Activated CD4-positive, alpha-beta T cell treated with anti-CD3 and anti-CD28 coated beads, Interleukin-2, Interleukin-4, amounts not matched to agents 100 ng/mL and 50 ng/mL, durations not matched to agents 16 hours and 8 hours (primary cell): ENCODE measurements at places on chromosomes 1 and 21.

GRCh38 chr1:168894397-168894903 is 165.4 kb upstream of the DPT start:
- DNase-seq, result no peak

GRCh38 chr1:160795951-160796383 is at the start of gene LY9:
Gene LY9 (plus strand): TSS chr1:160796174. CDS start chr1:160796188, 14 bp downstream.
- peak; percentile 92 for DNase-seq

- DNase-seq, result no peak
Measured at GRCh38 chr1:108799001-108799400, 52.5 kb downstream of the STXBP3 start.

DNA sequence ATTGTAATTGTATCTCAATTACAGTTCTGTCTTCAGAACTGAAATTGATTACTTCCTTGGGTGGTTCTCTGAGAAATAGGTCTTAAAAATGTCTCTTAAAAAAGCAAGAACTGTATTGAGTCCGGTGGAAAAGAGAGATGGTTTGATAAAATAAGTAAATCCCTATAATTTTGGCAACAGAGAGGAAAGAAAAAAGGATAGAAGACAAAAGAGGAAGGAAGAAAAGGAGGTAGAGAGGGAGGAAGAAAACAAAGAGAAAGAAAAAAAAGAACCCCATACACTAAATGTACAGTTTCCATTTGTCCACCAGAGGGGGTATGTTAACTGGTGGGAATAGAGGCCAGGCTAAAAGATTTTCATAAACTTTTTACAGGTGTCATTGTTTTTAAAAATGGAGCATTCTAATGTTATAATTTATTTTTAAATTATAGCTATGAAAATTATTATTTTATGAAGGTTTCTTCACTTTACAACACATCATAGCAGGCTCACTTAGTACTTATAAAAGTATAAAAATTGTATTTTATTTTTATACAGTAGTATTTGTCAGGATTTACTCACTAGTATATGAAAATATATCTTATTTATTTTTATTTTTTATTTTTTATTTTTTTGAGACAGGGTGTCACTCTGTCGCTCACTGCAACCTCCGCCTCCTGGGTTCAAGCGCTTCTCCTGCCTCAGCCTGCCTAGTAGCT is 2.1 kb upstream of the UBE2T start:
- peak; percentile 66 for DNase-seq

DNA sequence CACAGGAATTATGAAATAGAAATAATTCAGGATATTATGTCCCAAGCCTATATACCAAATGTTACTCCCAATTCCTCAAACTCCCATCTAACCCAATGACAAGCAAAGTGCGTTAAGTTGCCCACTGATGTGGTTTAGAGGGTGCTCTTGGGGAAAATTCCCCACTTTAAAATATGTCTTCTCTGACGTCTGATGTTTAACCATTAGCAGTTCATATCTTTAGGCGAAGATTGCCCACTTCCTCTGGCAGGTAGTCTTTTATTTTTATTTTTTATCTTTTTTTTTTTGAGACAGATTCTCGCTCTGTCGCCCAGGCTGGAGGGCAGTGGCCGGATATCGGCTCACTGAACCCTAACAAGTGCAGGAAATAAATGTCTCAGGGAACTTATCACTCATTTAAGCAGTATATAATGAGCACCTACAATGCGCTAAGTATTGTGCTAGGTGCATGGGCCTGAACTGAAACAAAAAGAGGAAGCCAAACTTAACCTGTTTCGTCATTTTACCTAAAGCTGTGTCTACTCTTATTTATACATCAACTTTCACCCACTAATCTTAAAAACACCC is 1.3 kb upstream of the LYST start:
- DNase-seq, result peak; percentile 41

- DNase-seq, result no peak
Measured at GRCh38 chr1:5111581-5111980, 457.2 kb downstream of the AJAP1 start.

DNA sequence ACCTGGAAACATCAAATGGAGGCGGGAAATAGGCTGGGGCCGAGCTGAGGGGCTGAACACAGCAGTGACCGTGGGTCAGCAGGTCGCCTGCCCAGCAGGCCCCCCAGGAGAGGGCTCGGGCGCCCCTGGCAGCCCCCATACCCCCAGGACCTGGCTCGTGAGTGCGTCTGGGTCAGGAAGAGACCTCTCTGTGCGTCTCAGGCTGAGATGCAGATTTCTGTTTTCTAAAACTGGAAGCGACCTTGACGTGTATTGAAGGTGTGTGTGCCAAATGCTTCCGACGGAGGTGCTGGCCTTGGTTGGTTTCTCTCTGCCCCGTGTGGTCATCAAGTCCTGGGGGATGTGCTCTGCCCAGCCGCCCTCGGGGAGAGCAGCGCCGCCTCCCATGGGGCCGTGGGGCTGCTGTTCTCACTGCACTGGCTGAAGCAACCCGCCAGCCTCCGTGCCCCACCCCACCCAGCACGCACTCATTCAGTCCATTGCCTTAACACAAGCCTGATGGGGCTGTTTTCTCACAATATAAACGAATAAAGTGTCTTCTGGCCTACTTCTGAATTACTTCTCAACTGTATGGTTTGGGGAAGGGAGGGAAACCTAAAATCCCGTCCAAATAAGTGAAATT is 7.4 kb downstream of the PEX10 start:
- DNase-seq, result no peak

DNA sequence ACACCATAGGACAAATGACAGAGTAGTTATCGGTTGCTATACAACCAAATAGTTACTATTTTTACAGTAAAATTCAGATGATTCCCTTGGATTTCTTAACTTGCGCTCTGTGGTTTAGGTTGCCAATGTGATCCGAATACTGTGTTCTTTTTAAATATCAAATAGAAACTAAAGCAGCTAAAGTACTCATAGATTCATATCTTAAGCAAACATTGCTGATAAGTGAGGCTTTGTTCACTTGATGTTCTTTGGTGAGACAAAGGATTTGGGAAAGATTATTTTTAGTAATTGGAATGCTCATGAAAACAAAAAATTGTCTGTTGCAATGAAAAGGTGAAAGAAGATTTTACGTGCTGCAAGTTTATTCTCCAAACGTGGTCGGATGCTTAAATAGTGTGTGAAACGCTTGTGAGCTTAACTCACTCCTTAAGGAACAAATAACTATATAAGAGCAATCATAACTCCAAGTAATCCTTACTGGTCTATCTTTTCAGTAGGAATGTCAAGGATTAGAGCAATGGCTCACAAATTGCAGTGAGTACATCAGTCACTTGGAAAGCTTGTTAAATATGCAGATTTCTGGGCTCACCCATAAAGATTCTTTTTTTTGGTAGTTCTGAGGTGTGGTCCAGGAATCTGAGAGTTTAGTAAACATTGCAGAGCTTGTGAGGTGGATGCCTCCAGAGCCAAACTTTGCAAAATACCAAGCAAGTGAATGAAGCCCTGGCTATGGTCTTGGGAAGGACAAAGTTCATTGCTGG is 31.8 kb upstream of the PDC start:
- no peak for DNase-seq

DNA sequence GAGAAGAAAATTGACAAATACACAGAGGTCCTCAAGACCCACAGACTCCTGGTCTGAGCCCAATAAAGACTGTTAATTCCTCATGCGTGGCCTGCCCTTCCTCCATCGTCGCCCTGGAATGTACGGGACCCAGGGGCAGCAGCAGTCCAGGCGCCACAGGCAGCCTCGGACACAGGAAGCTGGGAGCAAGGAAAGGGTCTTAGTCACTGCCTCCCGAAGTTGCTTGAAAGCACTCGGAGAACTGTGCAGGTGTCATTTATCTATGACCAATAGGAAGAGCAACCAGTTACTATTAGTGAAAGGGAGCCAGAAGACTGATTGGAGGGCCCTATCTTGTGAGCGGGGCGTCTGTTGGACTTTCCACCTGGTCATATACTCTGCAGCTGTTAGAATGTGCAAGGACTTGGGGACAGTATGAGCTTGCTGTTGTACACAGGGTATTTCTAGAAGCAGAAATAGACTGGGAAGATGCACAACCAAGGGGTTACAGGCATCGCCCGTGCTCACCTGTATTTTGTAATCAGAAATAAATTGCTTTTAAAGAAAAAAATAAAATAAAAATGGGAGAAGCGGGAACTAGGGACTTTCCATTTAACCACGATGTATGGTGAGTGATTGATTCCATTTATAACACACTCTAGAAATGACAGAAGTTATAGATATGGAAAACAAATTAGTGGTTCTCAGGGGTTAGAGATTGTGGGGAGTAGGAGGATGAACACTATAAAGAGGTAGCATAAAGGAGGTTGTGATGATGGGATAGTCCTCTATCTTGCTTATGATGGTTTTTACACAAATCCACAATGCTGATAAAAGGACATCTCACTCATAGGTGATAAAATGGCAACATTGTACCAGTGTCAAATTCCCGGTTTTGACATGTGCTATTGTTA is 244.7 kb downstream of the MRPL39 start:
- DNase-seq, result peak; percentile 8

GRCh38 chr21:36241717-36242116 is 78.3 kb upstream of the MORC3 start:
- no peak for DNase-seq

GRCh38 chr1:23216771-23217420 is 406 bp downstream of the HTR1D start:
- no peak for DNase-seq

DNA sequence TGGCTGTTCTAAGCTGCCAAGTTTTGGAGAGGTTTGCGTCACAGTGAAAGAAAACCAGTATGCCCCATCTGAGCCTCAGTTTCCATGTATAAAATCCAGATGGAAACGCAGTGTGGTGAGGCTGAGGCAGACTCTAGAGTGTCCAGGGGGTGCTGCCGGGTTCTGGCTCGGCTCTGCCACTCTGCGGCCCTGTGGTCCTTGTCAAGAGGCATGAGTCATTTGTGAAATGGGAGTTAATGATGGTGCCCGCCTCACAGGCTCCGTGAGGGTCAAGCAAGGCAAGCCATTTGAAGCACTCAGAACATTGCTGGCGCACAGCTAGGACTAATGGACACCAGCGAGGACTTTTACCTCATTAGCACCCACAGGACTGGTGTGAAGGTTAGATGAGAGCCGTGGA is 214.3 kb downstream of the PTPRU start:
- no peak for DNase-seq

DNA sequence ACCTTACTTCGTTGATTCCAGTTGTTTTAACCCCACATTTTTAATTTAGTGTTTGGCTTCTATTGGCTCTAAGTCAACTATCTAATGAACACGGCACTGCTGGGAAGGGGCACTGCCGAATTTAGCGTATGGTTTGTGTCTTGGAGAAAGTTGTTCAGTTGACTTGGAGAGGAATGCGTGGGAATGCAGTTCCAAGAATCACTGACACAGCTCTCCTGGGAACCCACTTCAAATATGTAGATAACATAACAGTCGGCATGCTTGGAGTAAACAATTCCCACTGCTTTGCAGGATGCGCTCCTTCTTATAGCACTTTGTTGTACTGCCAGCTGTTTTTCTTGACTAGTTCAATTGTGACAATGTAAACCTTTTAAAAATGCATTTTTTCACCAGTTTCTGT is 104.3 kb downstream of the RYR2 start:
- no peak for DNase-seq

DNA sequence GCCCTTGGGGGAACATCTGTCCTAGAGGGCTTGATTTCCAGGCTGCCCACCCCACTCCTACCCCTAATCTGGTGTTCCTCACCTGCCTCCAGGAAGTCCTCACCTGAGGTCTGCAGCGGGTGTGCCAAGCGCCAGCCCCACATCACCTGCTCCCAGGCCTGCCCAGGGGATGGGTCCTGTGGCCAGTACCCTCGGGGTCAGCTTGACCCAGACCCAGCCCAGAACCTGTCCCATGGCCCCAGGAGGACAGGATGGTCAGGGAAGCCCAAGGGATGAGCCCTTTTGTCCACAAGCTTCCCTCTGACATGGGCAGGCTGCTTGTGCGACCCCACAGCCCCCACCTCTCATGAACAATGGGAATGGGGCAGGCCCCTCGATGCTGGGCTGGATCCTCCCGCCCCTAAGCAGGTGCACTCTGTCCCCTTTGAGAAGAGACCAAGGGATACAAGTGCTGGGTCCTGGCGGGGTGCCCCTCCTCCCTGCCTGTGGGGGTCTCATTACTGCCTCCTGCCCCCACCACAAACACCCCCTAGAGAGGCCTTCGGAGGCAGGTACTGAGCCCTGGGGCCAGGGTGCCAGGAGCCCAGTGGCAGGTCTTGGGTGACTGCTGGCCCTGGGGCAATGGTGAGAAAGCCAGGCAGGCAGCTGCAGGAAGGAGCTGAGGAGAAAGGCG is 3.2 kb downstream of the MIB2 start:
- DNase-seq, result no peak

- no peak for DNase-seq
Measured at GRCh38 chr1:101587741-101588140, 350.9 kb downstream of the S1PR1 start.

GRCh38 chr1:30196872-30197638 is 526.3 kb downstream of the MATN1 start:
- DNase-seq, result no peak

GRCh38 chr1:44418022-44418673 is 13.1 kb downstream of the RNF220 start:
- no peak for DNase-seq

DNA sequence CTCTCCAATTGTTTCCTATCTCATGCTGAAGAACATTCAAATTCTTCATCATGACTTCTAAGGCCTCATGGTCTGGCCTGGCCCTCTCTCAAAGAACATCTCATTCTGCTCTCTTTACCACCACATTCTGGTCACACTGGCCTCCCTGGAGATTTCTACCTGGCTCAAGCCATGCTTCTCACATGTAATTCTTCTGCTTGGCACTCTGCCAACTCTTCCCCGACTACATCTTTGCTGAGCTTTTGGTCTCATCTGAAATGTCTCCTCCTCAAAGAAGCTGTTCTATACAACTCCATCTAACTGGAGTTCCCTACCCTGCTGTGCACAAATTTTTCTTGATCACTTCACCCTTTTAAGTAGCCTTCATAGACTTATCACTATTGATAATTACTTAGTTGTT is 1.4 kb upstream of the TBX19 start:
- DNase-seq, result no peak

DNA sequence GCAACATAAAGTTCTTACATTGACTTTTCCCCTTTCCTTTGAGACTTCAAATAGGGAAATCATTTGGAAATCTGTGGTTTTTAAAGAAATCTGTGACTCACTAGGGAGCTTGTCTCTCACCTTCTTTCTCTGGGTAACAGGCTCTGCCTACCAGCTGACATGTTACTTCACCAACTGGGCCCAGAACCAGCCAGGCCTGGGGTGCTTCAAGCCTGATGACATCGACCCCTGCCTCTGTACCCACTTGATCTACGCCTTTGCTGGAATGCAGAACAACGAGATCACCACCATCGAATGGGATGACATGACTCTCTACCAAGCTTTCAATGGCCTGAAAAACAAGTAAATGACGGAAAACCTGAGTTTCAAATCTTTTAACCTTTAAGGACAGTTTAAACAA is 9.2 kb upstream of the CHIA start:
- no peak for DNase-seq
